ENCODE measurements at places on chromosomes 16 and 17. TPM values are rescaled to one million over a fixed set of nuclear protein-coding genes. Genes with fewer than 3 reads are reported as not detected.

- no peak for DNase-seq
Measured at GRCh38 chr17:47264166-47264565, 10.5 kb downstream of the ITGB3 start.

DNA sequence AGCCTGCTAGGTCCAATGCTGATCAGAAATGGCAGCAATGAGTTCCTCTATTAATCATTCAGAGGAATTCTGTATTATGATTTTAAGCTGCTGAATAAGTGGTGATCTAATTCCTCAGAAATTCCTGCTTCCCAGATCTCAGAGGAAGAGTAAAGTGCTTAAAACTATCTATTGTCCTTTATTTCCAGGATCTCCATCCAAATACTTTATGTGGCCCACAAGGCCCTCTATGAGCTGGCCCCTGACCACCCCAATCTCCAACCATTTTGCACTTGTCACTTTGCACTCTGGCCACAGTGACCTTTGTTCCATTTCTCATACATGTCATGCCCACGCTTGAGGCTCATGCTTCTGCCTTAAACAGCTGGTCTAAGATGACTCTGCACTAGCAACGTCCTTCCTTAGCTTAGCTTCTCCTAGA is 93.7 kb downstream of the CA10 start:
- DNase-seq: no peak

GRCh38 chr17:50079334-50080095 is 15.6 kb upstream of the PDK2 start:
- DNase-seq: peak; percentile 61

DNA sequence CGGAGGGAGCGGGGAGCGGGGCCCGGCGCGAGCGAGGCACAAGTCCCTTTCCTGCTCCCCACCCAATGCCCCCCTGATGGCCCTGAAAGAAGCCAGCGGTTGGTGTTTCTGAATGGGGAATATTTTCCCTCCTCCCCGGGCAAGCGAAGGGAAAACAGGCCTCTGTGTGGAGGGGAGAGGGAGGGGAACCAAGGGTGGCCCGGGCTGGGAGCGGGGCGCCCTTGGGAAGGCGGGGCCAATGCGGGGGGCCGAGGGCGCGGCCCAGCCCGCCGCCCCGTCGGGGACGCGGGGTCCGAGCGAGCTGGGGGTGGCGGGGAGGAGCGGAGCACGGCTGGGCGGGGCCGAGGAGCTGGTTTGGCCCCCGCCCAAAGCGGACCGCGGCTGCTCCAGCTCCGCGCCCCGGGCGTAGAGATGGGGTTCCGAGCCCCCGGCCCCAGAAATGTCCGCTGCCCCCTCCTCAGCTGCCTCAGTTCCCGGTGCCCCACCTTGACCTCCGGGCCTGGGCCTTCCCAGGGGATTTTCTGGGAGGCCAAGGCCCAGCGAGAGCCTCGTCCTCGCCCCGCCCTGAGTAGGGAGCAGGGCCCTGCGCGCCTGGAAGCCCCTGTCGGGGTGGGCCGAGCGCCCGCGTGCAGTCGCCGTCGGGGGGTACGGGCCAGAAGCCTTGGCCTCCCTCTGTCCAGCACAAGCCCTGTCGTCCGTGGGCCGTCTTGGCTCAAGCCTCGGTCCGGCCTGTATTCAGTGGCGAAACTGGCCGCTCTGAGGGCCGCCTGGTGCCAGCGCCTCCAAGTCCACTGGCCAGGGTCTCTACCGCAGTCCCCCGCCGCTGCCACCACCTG is 3.9 kb upstream of the HEXIM1 start:
- no peak for DNase-seq

NOS2 gene
- total RNA-seq: 0.67 TPM

RMI2 gene
- total RNA-seq: 38.4 TPM

KCNH6 gene
- not detected for total RNA-seq

OSGIN1 gene
- total RNA-seq: 2.4 TPM

CDC42EP4 gene
- 40.2 TPM for total RNA-seq

CALCOCO2 gene
- total RNA-seq: 118 TPM

Data from A673 (cell line).